ENCODE measurements at places on chromosomes 6 and 20.

GRCh38 chr6:162653808-162654207, 73.8 kb downstream of the PRKN start:
- no peak for DNase-seq

GRCh38 chr6:142446168-142446567, 144.4 kb downstream of the ADGRG6 start:
- DNase-seq, result no peak

GRCh38 chr6:169921853-169922824, 170.7 kb downstream of the ERMARD start:
- DNase-seq, result peak; percentile 28

- no peak for DNase-seq
Measured at GRCh38 chr6:41781366-41781730, 766 bp downstream of the PRICKLE4 start.

GRCh38 chr20:39176457-39176856, 214.3 kb downstream of the DHX35 start:
- no peak for DNase-seq

GRCh38 chr6:68710916-68711315, 75.8 kb downstream of the ADGRB3 start:
- no peak for DNase-seq

GRCh38 chr6:144297511-144298100, 12.5 kb downstream of the UTRN start:
- no peak for DNase-seq

DNA sequence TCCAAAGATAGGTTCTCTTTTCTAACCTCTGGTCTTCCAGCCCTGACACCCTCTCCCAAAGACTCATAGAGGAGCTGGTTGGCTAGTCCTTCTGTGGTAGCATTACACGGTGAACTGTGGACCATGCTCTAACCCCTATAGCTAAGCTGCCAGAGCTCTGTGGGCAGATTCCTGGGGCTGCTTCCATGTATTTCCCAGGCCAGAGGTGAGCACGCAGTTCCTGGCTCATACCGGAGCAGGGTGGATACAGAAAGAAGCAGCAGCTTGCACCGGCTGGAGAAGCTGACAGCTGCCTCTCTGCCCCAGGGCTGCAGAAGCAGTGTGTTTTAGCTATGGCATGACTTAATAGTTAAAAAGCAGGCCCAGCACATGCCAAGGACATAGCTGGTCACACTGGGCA, 84.1 kb upstream of the FOXP4 start:
- DNase-seq, result no peak

DNA sequence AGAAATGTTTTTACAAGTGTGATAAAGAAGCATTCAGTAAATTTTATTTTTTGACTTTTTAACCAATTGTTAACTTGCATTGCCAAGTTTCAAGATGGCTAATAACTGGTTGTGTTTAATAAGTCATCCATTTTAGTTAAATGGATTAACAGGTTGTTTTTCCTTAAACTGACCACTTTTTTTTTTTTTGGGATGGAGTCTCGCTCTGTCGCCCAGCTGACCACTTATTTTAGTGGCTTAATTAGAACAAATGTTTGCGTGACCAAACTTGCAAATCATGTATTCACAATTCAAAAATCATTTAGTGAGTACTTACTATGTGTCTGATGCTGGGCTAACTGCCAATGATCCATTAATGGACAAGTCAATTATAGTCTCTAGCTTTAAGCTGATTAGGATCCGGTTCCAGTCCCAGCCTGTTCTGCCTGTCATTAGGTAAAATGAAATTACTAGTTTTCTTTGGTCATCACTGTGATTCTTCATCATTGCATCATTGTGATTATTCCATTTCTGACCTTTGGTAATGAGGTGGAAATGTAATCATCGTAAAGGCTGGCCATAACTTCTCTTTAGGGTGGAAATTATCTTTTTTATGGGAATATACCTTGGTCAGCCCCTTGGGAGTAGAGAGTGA, 729.2 kb upstream of the MARCKS start:
- DNase-seq, result no peak

DNA sequence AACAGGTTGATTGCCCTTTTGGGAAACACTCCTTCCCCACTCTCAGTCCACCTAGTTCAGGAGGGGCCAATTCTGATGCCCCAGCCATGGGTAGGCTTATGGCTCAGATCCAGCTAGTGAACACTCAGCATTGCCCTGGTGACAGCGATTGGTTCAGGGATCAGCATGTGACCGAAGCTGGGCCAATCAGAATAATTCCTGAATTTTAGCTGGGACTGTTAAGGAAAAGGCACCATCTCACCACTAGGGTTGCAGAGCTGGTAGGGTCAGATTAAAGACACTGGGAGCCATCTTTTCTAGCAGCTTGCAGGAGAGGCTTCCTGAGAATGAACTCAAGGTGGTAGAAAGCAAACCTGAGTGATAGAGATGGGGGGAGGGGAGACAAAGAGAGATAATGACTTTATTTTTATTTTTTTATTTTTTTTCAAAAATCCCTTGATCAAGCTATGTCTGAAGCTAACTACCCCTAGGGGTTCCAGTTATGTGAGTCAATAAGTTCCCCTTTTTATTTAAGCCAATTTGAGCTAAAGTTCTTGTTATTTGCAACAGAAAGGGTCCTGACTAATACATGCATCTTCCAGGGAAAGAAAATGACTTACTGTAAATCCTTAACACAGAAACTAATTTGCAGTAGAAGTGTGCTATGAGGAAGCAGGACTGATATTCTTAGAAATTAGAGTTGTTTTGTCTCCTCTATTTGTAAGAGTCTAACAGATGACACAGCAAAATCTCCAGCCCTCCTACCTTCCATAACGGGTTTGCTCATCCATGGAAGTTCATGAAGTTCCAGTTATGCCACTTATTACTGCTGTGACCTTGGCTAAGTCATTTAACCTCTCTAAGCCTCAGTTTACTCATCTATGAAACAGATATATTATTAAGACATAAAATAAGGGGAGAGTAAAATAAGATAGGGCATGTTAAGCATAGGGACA, 44.7 kb downstream of the EYA2 start:
- no peak for DNase-seq

GRCh38 chr6:150408842-150409241, 40.0 kb downstream of the IYD start:
- no peak for DNase-seq

- no peak for DNase-seq
Measured at GRCh38 chr6:23446469-23446967, 679.5 kb upstream of the NRSN1 start.

- no peak for DNase-seq
Measured at GRCh38 chr6:21070620-21071019, 522.9 kb upstream of the SOX4 start.

GRCh38 chr20:4226330-4227084, 211.1 kb upstream of the RNF24 start:
- DNase-seq, result no peak

DNA sequence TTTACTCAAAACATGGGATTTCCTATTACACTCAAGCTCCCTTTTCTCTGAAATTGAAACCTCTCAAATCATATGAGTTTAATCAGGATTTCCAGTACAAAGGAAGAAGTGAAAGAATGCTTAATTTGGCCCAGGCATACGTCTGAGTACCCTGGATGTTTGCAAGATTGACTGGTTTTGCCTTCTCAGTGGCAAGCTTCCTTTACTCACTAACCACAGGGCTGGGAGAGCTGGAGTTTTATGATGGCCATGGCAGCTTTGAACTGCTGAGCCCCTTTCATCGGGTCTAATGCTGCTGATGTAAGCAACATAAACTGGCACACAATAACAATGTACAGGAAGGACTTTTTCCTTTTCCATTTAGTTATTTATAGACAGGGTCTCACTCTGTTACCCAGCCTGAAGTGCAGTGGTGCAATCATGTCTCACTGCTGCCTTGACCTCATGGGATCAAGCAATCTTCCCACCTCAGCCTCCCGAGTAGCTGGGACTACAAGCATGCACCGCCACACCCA, 194.8 kb downstream of the SLC35F1 start:
- DNase-seq, result no peak

GRCh38 chr6:51972659-51973058, 114.8 kb downstream of the PKHD1 start:
- DNase-seq, result no peak

DNA sequence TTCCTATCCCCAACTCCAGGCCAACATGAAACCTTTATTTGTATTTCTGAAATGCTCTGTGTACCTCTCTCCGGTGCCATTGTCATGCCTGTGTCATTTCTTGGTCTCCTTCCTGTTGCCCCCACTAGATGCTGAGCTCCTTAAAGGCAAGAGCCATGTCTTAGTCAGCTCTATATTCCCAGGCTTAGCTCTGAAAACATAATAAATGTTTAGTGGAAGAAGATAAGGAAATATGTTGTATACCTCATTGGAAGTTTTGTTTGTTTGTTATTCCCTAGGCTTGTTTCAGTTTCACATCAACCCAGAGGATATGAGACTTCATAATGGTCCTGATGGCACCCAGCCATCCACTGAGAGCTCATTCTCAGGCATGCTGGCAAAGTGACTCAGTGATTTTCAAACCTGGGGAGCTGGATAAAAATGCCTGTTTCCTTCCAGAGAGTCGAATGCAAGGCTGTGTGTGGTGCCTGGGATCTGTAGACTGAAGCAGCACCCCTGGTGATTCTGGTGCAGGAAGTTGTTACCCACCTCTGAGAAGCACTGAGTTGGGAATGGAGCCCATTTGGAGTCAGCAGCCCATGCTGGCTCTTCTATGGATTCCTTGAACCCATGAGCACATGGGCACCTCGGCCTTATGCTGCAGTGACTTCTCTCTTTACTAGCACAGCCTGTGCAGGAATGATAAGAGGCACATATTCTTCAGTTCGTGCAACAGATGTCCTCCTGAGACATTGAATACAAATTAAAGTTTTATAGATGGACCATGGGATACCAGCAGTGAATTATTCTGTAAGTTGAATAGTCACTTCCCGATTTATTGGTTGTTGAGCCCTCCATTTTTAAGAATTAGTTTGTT, 205.2 kb downstream of the FARS2 start:
- no peak for DNase-seq

DNA sequence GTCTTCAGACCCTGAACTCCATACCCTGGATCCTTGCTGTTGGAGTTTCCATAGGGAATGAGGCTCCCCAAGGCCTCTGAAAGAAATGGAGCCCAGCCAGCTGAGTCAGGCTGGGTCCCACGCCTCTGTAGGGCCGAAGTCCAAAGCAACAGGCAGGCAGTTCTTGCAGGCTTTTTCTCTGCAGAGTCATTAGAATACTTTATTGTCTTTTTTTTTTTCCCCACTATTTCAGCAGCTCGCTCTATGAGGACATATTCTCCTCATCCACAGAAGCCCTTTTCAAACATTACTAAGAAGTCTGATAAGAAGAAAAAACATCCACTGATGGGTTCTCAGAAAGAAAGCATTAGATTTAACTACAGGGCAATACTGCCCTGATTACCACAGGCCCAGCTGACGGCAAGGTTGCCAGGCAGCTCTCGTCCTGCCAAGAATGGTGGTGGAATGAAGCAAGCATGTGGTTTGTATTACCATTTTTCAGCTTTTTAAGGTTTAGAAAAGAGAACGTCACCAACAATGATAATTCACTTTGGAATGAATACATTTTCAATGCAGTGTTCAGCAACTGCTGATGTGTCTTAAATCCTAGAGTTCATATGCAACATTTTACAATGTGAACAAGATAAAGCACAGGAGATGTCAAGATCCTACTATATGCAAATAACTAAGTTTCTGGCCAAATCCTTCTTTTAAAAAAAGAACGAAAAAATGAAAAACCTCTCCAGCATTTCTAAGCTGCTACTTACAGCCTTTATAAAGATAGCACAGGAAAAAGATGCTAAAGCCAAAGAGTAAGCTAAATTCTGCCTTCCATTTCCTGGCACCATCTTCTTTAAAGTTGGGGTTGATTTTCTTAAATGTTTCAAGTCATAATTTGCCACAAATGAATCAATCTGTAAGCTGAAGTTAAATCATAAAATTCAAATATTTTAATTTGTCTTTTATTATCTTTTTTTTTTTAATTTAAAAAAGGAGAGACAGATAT, 223.6 kb upstream of the CITED2 start:
- DNase-seq, result no peak

DNA sequence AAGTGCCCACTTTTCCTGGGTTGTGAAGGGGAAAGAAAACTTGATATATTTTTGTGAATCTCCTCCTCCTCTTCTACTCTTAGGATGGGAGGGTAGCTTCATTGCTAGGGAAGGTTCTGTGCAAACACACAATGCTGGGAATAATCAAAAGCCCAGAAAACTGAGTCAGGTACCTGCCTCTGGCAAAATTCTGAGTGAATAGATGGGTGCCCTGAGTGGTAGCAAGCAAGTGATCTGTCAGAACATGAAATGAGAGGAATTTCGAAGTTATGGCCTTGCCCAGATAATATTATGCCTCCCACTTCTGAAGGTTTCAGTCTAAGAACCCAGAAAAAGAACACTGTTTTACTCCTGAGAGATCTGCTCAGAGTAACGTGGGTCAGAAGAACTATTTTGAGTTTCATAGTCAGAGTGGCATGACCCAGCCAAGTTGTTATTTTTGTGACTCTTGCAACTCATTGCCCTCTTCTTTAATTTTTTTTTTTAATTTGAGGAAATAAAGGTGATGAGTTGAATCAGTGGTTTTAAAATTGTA, 158.3 kb downstream of the BMP2 start:
- DNase-seq, result no peak

GRCh38 chr6:63671098-63671754, 35.6 kb downstream of the PHF3 start:
- no peak for DNase-seq

DNA sequence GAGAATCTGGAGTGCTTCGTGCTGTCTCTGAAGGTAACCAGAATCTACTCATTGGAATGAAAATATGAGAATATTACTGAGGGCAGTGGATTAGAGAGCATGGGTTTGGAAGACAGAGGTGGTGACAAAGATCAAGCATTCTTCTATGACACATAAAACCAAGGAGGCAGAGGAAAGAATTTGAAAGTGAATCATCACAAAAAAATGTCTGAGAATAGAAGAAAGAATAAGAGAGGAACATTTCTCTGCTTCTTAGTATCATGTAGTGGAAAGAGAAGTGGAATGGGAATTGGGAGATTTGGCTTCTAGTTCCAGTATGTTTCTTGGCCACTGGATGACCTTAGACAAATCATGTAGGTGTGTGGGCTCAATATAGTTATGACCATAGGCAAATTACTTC, 474.0 kb downstream of the TFAP2B start:
- DNase-seq, result no peak

GRCh38 chr6:24010133-24010532, 115.9 kb upstream of the NRSN1 start:
- no peak for DNase-seq

- no peak for DNase-seq
Measured at GRCh38 chr6:160919723-160920440, 71.7 kb upstream of the MAP3K4 start.

DNA sequence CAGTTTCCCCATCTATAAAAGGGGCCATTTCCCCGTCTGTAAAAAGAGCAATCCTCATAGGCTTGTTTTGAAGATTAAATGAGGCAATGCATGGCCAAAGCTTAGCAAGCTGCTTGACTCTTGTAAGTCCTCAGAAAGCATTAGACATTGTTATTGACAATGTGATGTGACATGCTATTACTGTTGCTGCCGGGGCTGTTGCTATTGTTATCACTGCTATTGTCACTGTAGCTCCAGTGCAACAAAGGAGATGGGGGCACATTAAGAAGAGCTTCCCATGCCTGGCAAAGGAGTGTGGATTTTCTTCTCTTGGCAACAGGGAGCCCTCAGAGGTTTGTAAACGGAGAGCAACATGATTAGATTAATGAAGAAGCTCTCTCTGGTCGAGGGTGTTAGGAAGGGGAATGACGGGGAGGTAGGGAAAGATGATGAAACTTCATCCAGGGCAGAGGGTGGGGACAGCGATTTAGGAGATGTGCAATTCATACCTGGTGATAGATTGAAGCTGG, 33.1 kb upstream of the FAM83D start:
- no peak for DNase-seq
